ENCODE measurements at places on chromosomes 3 and 15.

DNA sequence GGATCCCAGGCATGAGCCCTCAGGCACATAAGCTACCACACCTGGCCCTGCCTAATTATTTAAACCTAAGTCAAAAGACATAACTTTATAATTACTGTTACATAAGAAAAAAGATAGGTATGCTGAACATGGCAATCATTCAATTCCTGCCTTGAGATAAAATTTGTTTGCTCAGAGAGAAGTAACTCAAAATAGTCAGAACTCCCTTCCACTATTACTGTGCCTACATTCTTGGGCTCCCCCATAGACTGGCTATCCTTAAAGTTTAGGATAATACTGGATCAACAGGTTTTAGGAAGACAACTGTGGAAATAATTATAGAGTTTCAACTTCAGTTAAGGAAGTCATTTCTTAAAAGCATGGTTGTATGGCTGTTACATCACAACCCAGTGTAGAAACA lies 9.9 kb downstream of the WDR53 start:
- DNase-seq: no peak

DNA sequence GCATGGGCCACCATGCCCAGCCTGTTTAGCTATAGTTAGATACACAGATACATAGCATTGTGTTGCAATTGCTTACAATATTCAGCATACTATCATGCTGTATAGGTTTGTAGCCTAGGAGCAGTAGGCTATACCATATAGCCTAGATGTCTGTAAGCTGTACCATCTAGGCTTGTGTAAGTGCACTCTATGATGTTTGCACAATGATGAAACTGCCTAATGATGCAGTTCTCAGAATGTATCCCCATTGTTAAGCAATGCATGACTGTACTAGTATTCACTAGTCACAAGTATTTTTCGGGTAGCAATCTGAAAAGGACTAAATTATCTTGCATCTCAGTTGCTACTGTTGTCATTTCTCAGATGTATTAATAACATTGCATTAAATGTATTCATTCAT lies 16.0 kb downstream of the PIGB start:
- DNase-seq: no peak

DNA sequence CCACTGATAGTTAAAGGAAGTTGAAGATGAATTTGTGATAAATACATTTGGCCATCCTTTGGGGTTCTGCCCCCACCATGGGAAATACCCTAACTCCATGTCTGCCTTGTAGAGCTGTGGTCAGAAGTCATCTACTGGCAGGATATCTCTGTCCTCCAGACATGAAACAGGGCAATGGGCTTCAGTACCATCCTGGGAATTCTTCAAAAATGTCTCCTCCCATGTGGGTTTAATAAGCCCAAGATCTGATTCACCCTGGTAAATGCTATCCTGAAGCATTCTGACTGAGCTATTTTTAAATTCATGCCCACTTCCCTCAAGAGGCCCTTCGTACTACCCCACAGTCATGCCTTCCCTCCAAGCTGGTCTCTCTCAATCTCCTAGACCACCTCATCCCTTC lies 113.7 kb upstream of the SLC25A36 start:
- no peak for DNase-seq

- no peak for DNase-seq
Measured at GRCh38 chr3:72847282-72847681, 963 bp downstream of the SHQ1 start.

DNA sequence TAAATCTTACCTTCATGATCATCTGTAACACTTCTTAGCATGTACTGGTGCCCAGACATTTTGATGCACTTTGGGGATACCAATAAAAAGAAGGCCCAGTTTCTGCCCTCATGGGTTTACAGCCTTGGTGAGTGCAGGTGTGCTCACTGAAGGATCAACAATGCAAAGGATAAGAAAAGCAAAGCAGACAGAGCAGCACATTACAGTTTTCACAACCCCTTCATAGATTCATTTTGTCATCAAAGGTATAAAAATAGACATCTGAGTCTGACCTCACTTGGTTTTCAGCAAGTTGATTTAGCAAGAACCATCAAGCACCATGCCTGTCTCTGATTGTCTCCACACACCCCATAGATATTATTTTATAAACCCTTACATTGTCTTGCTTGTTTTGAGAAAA lies 77.6 kb downstream of the BFSP2 start:
- DNase-seq: no peak

DNA sequence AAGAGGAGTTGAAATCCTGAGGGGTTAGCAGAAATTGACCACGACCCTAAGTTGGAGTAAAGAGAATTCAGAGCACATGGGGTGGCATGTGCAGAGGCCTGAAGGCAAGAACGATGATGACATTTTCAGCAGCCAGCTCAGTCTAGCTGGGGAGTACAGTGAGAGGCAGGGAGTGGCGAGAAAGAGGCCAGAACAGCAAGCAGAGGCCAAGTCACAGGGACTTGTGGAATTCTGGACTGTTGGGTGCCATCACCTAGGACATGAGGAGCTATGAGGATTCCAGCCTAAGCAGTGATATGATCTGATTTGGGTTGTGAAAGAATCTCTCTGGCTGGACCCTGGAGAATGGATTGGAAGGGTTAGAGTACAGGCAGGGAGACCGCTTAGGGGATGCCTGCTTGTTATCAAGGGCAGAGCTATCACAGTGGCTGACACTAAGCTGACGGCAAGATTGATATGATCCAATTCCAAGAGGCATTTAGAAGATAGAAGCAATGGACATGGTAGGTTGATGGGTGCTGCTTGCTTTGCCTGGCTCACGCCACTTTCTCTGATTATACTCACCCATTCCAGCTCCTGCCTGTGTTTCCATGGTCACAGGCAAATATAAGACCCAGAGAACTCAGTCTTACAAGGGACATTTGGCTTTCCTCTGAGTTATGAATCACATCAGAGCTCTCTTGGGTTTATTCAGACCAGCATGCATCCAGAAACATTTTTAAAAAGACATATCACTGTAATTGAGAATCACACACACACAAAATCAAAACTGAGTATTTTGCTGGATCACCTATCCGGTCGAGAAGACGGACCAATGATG lies 66.4 kb downstream of the LRTM1 start:
- DNase-seq: no peak

GRCh38 chr3:171844873-171845272 lies 1.7 kb downstream of the TMEM212 start:
- no peak for DNase-seq

Data from activated T-cell treated with anti-CD3 and anti-CD28 coated beads, Interleukin-2, amount 50 U/mL, for 72 hours (primary cell).